ENCODE measurements at places on chromosomes 11 and 22.

- no peak for DNase-seq
These were observed 14.4 kb downstream of the DCDC1 start for GRCh38 chr11:31355131-31355530.

DNA sequence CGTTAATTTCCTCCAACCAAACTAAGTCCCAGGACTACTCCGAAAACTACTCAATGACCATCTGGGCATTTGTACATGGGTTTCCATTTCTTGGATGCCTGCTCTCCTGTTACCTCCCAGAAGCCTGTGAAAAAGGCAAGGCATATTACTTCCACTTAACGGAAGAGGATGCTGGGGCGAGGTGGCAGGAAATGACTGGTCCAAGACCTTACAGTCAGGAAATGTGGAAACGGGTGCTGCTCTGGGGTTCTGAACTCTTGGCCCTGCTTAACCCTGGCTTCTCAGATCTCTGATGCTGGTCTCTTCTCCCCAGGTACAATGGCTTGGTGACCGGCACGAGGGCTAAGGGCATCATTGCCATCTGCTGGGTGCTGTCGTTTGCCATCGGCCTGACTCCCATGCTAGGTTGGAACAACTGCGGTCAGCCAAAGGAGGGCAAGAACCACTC lies 12.9 kb downstream of the ADORA2A start:
- DNase-seq, result no peak

DNA sequence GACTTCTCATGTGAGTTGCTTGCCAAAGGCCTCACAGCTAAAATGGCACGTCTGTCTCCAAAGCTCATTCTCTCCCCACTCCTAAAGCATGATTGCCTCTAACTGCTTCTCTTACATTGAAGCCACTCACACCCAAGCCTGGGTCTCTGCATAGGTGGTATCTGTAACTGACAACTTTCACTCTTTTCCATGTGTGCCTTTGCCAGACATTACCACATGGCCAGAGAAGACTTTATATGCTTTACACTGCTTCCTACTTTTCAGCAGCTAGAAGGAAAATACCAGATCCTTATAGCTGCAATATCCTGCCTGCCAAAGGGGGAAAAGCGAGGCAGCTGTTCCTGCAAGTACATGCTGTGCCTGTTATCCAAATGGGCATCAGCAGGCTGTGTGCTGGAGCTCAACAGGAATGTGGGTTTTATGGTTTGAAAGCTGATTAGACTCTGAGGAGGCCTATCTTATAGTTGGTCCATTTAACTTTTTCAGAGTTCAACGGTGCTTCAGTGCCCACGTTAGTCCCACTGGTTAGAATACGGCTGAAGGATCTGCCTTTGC lies 547.1 kb downstream of the RAB38 start:
- DNase-seq, result no peak

DNA sequence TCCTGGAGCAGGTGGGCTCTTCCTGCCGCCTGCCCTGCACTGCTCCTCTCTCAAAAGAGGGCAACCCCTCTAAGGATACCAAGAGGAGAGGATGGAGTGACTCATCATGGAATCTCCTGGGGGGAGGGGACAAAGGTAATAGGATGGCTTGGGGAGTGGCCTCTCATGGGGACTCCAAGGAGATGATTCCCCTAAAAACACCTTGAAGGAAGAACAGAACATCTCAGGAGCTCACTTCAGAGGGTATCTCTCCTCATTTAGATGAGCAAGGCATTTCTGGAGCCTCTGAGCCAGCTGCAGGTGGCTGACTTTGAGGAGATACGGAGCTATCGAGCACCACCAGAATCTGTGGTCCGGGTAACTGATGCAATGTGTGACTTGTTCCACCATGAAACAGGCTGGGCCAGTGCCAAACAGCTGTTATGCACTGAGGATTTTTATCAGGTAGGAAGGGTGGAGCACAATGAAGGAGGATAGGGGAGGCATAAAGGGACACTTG lies 40.2 kb downstream of the RRP8 start:
- DNase-seq, result no peak

DNA sequence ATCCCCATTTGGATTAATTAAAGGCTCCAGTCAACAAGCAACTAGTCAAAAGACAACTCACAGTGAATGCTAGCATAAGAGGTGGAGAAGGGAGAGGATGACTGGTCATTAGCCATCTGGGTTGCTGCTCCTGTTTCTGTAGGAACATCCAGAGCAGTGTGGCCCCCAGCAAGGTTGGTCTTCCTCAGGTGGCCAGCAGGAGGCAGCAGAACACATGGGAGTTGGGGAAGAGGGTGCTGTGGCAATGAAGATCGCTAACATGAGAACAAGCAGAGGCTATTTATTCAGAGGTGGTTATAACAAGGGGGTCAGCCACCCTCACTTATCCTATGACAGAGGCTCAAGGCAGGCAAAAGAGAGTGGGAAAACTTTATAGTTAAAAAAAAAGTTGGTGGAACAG lies 21.3 kb downstream of the IZUMO1R start:
- DNase-seq, result peak; percentile 14

- no peak for DNase-seq
These were observed 10.8 kb downstream of the PRR5L start for GRCh38 chr11:36306888-36307287.

DNA sequence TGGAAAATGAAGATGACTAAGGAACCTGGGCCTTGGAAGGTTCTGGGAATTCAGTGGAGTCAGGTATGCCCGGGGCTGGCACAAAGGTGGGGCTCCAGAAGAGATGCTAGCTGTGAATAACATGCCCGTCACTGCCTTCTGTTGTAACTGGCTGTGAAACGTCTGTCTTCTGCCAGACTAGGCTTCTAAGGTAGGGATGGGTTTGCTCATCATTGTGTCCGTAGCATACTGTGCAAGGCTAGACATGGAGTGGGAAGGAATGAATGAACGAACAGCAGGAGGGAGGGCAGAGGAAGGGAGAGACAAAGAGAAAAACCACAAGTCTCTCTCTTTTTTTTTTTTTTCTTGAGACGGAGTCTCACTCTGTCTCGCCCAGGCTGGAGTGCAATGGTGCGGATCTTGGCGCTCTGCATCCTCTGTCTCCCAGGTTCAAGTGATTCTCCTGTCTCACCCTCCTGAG lies 327.4 kb downstream of the MN1 start:
- no peak for DNase-seq

DNA sequence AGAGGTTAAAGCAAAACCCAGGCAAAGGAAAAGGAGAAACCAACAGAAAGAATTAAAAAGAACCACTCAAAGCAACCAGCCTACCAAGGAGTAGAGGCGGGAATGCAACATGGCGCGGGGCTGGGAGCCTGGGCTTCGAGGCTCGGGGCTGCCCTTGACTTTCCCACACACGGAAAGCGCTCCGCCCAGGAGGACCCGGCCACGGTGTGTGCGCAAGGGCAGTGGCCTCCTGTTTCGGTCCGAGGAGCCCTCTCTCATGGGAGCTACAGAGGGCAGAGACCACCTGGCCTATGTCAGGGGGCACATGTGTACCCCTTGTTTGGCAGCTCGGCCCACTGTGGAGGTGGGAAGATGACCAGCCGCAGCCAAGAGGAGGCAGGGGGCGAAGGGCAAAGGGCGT lies 55.9 kb downstream of the APOL1 start:
- no peak for DNase-seq

GRCh38 chr22:36197514-36198146 lies 4.0 kb downstream of the APOL4 start:
- no peak for DNase-seq

DNA sequence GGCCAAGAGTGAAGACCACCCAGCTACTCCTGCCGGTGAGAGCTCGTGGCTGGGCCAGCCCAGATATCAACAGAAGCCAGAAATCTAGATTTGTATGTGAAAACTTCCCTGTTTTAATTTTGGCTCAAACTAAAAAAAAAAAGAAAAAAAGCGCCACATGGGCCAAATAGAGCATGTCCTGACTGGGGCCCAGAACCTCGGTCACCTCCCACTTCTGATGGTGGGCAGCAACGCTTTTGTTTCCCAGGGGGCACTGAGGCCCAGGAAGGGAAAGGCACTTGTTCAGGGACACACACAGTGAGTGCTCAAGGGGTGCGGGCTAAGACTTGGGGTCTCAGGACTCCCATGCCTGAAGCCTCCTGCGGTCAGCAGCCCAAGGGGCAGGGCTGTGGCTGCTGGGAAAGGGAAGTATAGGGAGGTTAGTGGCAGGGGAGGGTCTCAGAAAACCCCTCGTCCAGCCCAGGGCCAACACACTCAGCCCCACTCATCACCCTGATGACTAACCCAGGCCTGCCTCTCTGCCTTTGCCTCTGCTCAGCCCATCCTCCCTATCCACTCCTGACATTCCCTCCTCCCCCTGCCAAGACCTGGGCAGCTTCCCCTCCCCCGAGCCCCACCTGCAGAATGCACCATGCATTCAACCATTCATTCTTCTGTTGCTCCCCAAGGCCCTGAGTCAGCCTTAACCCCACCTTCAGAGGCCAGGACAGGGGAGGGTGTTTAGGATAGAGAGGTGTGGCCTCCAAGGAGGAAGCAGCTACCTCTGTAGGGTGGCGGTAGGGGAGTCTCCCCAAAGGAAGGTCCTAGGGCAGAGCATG lies 30.0 kb upstream of the TCF20 start:
- no peak for DNase-seq

GRCh38 chr11:63682066-63683021 lies 1.0 kb downstream of the RTN3 start:
- DNase-seq, result no peak

- DNase-seq, result no peak
These were observed 126.9 kb upstream of the NCAM1 start for GRCh38 chr11:112834277-112834755.

- DNase-seq, result no peak
These were observed 36.4 kb downstream of the PIK3C2A start for GRCh38 chr11:17171343-17171742.

DNA sequence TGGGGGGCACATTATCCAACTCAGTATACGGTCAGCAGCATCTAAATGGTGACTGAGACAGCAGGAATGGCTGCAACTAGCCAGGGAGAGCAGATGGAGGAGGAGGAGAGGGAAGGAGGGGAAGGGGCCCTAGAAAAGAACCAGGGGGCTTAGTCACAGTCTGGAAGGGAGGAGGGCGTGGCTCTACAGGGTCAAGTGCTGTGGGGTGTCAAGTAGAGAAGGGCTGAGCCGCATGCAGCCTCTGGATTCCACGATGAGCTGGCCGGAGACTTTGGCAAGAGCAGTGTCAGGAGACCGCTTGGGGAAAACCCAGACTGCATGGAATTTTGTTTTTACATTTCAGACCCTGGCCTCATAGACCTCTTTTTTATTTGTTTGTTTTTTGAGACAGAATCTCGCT lies 25.8 kb upstream of the PPFIA1 start:
- DNase-seq, result no peak

DNA sequence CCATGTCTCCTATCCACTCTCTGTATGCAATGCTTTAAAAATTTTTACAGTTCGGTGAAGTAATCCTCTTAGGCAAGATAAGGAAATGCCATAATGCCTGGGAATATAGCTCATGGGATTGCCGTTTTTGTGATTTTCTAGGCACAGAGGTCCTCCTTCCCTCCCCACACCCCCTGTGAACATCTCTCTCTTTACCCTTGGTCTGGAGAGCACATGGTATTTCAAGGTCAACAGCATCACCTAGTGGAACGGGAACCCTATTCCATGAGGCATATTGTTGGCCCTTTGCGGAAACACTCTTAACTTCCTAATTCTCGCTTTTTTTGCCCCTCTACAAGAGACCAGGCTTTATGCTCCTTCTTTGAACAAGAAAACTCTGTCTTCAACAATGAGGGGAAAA lies 8.8 kb downstream of the NXPE4 start:
- no peak for DNase-seq

GRCh38 chr11:43925063-43925931 lies 17.1 kb upstream of the C11orf96 start:
- DNase-seq, result no peak

DNA sequence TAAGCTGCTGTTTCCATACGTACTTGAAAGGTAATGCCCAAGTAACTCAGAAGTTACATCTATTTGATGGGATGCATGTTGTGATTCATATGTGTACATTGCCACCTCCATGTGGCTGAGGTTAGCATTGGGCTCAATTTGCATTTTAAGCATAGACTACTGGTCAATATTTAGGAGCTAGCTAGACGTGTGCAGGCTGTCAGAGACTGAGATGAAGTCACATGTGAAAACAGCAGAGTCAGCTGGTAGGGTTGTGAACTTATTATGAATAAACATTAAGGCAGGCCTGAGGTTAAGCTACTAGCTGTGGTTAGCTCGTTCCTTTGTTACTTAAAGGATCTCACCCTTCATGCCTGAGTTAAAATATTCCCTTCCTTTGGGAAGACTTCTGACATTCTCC lies 114.5 kb upstream of the MTNR1B start:
- no peak for DNase-seq

- DNase-seq, result no peak
These were observed 12.1 kb downstream of the TSPAN4 start for GRCh38 chr11:854601-855329.

DNA sequence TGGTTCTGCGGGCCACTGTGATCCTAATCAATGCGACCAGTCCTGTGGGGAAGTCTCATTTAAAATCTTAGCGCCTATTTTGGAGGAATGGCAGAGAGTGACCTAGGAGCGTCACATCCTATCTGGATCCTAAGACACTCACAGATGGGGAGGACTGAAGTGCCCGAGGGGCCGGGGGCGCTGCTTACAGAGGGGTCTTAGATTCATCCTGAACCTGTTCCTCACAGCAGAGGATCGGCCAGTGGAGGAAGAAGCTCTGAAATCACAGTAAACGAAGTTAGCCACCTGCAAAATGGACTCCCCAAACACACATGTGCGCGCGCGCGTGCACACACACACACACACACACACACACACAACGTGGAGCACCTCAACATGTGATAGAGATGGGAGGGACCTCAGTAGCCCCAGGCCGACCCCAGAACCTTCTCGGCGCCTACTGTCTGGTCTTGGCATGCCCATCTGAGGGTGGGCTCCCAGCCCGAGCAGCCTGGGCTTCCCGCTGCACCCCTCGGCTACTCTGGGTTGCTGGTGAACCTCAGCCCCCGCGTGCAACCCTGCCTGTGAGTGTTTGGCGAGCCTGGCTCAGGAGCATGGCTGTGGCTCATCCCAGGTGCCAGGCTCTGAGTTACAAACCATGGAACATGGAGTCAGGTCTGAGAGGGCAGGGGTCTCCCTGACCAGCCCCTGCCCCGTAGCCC lies 613.3 kb downstream of the TBC1D22A start:
- no peak for DNase-seq

GRCh38 chr11:108204929-108205499 lies 17.4 kb downstream of the NPAT start:
- DNase-seq, result no peak

DNA sequence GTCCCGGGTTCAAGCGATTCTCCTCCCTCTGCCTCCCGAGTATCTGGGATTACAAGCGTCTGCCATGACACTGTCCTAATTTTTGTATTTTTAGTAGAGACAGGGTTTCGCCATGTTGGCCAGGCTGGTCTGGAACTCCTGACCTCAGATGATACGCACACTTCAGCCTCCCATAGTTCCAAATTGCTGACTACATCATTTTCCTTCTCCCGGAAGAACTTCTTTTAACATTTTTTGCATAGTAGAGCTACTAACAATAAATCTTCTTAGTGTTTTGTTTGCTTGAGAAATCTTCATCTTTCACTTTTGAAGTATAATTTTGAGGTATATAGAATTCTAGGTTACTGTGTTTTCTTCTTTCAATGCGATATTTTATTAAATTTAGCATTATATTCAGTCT lies 1415.1 kb upstream of the RAG2 start:
- DNase-seq, result no peak

GRCh38 chr11:1881442-1882264 lies 10.0 kb downstream of the PRR33 start:
- no peak for DNase-seq

Data from stimulated activated CD4-positive, alpha-beta T cell treated with anti-CD3 and anti-CD28 coated beads, TNF-alpha, amount 100 ng/mL, for 48 hours (primary cell).